ENCODE measurements at places on chromosomes 7 and 10.
A peak's percentile ranks its signal among the peaks of the same experiment; 100 is the strongest.

GRCh38 chr7:146414373-146414772 lies 297.8 kb downstream of the CNTNAP2 start:
- DNase-seq: no peak

DNA sequence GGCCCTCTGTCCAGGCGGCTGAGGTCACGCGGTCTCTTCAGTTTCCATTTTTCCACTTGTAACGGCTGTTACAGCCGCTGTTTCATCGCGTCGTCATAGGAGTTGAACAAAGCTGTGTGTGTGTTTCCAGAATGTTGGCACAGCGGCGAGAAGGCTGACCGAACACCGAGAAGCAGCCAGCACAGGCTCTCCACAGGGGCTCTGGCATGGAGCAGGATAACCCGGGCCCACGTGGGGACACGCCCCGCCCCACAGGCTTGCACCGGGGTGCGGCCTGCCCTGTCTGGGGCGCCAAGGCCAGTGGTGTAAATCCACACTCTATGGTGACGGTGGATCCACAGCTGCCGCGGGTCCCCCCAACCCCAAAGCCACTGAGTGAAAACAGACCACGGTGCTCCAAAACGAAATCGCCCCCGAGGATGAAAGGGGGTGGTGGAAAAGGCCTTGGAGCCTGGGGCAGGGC lies 448.2 kb downstream of the DNAJB6 start:
- DNase-seq: no peak

- no peak for DNase-seq
These were observed 238.8 kb downstream of the ZEB1 start for GRCh38 chr10:31557854-31558253.

DNA sequence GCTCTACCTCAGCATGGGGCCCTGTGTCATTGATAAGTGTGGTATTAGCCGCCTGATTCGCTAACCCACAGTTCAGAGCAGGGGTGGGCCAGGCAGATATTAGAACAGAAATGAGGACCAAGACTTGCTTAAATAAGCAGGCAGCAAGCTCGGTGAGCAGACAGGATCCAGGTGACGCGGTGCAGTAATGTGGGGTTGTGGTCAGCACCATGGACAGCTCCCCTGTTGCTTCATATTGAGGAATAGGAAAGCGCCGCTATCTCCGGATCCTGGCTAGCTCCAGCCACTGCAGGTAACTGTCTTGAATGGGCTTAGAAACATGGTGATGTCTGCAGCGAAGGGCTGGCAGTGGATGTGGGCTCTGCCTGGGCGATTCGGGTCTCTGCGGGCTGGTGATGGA lies 51.3 kb upstream of the GPR26 start:
- peak; percentile 32 for DNase-seq

DNA sequence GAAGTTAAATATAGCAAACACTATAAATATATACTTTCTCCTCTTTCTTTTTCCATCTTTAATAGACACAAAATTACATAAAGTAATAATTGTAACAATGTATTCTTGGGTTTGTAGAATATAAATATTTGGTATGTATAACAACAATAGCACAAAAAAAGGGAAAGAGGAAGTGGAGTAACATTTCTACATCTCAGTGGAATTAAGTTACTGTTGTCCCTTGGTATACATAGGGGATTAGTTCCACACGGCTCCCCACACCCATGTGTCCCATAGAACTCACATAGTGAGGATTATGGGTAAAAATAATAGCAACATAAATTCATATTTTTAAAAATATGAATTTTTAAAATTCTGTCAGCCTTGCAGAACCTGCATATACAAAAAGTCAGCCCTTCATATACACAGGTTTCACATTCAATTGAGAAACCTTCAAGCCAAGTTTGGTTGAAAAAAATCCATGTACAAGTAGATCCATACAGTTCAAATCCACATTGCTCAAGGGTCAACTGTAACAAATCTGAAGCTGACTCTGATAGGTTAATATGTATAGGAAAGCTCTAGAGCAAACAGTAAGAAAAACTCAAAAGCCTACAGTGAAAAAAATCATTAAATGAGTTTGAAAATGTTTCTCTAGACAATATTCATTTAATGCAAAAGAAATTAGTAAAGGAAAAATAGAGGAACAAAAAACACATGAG lies 92.4 kb downstream of the HYCC1 start:
- DNase-seq: no peak

DNA sequence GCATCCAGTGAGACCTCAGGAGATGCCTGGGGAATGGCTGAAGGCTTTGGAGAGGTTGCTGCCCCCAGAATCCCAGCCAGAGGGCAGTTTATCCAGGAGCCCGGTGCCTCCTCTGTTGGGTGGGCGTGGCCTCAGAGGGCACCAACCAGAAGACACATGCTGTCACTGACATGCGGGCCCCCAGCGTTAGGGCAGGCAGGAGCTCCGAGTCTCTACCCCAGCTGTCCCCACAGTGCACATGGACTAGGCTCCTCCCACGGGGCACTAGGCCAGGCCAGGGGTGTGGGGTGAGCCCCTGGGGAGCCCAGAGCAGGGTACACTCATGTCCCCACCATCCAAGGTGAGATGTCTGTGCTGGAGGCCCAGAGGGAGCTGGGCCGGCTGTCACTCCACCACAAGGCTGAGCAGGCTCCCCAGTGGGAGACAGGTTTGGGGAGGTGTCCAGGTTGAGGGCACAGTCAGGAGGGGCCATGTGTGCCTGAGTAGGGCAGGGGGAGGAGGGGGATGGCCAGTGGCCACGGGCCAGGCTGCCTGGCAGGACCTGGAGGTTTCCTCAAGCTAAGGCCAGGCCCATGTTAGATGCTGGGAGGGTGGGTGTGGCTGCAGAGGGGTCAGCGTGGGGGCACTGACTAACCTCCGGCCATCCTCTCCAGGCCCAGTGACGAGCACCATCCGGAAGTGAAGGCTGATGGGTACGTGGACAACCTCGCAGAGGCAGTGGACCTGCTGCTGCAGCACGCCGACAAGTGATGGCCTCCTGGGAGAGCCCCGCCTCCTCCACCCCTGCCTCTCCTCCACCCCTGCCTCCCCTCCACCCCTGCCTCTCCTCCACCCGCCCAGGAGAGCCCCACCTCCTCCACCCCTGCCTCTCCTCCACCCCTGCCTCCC lies 131.3 kb downstream of the FAM53B start:
- DNase-seq: no peak

GRCh38 chr10:30758338-30758737 lies 128.8 kb upstream of the LYZL2 start:
- no peak for DNase-seq

GRCh38 chr7:753190-753589 lies 26.1 kb upstream of the PRKAR1B start:
- no peak for DNase-seq

- DNase-seq: no peak
These were observed 190.7 kb upstream of the SH2B2 start for GRCh38 chr7:102096012-102096332.

DNA sequence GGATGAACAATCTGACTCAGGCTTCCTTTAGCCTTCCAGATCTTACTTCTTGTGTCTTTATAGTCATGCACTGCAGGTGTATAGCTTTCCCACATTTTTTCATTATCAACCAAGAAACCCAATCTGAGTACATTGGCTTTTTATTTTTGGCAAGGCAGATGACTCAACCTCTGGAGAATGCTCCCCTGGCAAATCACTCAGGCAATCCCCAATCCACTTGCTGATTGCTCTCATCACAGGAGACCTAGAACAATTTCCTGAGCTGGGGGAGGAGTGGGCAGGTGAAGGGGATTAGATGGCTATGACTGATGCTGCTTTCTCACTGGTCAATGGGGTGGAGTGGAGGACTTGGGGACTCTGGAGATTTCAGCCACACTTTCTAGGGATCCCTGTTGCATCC lies 134.4 kb downstream of the SLC16A9 start:
- no peak for DNase-seq

GRCh38 chr7:30893357-30893756 lies 18.3 kb upstream of the AQP1 start:
- peak; percentile 80 for DNase-seq

- DNase-seq: no peak
These were observed 241.0 kb downstream of the FRMD4A start for GRCh38 chr10:14089556-14090292.

GRCh38 chr7:106520962-106521514 lies 139.9 kb downstream of the CCDC71L start:
- no peak for DNase-seq

- no peak for DNase-seq
These were observed 5.0 kb downstream of the EIF3B start for GRCh38 chr7:2359610-2360009.

All from right lung (tissue), 10 donors.